ENCODE measurements at places on chromosomes 2 and 18. TPM values are rescaled to one million over a fixed set of nuclear protein-coding genes. Genes with fewer than 3 reads are reported as not detected.

OR6B2 gene
- total RNA-seq: not detected

ANKRD62 gene
- total RNA-seq: not detected

OSBPL1A gene
- total RNA-seq: 80.4 TPM

SLC9A4 gene
- not detected for total RNA-seq

CCL20 gene
- not detected for total RNA-seq

DNA sequence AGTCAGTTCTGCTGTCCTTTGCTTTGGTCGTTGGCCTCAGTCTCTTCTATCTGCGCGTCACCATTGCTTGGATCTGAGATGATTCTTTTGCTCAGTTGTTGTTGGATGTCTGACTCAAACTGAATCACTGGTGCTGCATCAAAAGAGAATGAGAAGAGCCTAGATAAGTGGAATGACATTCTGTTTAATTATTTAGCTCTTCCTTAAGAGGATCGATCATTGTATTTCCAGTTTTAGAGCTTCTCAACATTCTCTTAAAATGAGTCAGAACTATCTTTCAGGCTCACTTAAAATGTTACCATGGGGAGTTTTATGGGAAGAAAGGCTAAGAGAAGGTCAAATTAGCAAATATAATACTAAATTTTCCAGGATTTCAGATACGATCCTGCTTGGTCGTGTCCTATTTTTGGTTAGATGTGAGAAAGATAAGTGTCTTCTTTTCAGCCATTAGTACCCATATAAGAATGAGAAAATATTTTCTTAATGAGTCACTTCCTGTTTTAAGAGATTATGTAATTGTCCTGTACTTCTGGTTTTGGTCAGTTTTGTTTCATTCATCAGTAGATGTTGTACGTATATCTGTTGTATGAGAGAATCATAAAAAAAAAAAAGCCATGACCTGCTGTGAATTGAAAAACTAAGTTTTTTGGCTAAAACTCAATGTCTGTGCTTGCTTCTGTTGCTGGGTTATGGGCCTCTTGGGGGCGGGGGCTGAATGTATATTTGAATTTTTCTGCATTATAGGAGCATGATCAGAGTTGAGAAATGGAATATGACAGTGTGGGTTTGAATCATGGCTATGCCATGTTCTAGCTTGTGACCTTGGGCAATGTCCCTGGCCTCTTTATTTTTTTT, 31.6 kb upstream of the CASP10 start:
- DNase-seq: peak; percentile 80

DNA sequence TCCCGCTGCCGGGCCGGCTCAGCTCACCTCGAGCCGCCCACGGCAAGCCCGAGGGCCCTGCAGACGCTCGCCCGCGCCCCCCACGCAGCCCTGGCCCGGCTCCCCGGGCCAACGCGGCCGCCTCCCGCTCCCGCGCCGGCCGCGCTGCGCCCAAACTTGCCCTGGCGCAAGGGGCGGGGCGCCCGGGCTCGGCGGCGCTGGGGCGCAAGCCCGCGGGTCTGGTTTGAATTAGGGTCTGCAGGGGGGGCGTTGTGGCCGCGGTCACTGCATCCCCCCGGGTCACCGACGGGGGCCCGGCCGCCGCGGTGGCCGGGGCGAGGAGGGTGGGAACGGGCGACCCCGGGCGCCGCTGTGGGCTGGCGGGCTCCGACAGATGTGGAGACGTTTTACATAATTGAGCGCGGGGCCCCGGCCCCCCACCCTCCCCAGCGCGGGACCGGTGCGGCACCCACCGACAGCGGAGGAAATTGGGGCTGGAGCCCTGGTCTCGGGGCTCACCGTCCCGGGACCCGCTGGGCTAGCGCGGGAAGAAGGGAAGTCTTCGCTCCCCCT, 690 bp downstream of the SDC1 start:
- DNase-seq: no peak

- no peak for DNase-seq
Measured at GRCh38 chr18:67133669-67134068, 382.9 kb downstream of the DSEL start.

GRCh38 chr2:234500394-234501006, 3.6 kb upstream of the ARL4C start:
- peak; percentile 79 for DNase-seq

DNA sequence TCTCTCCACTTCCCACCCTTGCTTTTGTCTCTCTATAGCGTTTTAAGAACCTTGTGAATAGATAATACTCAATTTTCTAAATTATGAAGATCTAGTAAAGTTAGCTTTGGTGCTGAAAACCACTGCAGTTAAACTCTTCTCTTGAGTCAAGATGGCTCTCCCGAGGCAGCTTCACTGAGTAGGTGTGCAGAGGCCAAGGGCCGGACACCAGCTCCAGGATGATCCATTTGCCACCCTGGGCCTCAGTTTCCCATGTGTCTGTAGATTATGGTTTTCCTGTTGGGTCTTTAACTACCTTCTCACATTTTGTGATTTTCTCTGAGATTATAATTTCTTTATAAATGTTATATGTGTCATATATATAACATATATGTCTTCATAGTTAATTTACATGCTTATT, 68.5 kb upstream of the SH3RF3 start:
- DNase-seq: no peak

- DNase-seq: no peak
Measured at GRCh38 chr2:101895039-101895438, 96.7 kb upstream of the IL1R2 start.

- no peak for DNase-seq
Measured at GRCh38 chr2:43939695-43940256, 56.0 kb downstream of the LRPPRC start.

DNA sequence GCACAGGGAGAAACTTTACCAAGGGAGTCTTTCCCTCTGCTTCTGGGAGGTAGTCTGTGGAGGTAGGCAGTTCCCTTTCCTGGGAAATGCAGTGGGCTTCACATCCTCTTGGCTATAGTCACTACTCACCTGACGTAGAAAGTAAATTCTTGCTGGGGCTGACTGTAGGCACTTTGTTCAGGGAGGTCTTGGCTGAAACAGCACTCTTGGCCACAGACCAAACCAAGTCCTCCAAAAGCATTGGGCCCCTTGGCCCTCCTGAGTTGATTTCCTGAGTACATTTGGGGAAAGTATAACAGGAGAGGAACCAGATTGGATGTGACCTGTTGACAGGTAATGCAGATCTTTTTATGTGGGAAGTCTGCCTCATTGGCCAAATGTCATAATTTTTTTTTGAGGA, 108.9 kb downstream of the MGAT5 start:
- no peak for DNase-seq

DNA sequence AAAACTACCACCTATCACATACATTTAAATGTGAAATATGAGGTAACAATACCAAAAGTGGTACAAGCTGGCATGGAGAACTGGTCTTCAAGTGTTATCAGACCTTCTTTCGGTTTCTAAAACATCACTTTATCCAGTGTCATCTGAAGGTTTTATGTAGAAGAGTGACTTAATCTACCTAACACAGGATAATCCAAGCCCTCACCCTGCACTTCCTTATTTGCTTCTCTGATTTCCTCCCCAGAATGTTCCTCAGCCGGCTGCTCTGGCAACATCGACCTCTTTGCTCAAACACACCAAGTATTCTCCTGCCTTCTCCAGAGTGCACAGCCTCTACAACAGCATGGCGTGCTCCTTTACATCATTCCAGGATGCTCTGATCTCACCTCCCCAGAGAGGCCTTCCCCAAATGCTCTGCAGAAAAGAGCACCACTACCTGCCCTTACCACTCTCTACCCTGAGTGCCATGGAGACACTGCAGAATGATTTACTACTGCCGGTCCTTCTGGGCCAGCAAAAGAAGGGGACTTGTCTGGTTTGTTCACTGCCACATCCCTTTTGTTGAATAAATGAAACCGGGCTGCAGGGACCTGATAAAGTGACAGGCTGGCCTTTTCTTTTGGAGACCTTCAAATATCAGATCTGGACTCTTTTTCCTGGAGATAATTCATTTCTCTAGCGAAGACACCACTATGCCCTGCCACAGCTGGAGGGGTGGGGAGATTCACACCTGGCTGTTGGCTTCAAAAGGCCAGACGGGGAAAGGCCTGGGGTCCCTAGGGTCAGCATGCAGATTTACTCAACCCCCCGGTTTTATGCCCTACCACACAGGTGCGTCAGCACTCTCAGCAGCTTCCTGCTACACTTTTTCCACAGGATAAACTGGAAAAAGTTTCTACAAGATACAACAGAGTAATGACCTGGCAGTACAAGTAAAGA, 42.0 kb downstream of the TTR start:
- DNase-seq: no peak

GRCh38 chr2:181438261-181438660, 18.9 kb upstream of the ITGA4 start:
- DNase-seq: no peak

GRCh38 chr2:104787298-104788065, 66.4 kb upstream of the POU3F3 start:
- DNase-seq: no peak

Data from fibroblast of the aortic adventitia (primary cell).